ENCODE measurements at places on chromosomes 7 and 10.

DNA sequence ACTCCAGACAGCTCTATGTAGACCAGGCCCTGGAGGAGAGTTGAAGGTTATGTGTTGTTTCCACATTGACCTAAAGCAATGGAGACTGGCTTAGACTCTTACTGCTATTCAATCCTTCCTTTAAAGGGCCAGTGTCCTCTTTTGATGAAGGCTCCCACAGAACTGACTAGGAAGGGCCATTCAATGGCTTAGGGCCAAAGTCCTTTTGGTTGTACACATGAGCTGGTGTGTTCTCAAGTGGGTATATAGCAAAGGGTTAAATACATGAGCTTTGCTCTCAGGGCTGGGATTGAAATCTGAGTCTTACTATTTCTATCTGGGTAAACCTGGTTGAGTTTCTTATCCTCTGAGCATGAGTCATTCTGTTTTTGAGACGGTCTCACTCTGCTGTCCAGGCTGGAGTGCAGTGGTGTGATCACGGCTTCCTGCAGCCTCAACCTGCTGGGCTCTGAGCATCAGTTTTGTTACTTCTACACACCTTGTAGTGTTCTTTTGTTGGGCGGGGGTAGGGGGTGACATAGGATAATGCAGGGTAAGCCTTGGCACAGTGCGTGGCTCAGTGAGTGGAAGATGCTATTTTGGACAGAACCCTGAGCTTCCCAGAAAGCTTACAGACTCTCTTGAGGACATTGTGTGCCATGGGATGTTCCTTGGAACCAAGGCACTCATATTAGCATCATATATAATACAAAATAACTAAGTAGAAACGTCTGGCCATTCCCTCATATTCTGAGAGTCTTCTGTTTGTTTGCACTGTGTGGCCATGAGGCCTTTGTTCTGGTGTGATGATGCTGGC is 90.1 kb downstream of the ABCC2 start:
- no peak for DNase-seq

DNA sequence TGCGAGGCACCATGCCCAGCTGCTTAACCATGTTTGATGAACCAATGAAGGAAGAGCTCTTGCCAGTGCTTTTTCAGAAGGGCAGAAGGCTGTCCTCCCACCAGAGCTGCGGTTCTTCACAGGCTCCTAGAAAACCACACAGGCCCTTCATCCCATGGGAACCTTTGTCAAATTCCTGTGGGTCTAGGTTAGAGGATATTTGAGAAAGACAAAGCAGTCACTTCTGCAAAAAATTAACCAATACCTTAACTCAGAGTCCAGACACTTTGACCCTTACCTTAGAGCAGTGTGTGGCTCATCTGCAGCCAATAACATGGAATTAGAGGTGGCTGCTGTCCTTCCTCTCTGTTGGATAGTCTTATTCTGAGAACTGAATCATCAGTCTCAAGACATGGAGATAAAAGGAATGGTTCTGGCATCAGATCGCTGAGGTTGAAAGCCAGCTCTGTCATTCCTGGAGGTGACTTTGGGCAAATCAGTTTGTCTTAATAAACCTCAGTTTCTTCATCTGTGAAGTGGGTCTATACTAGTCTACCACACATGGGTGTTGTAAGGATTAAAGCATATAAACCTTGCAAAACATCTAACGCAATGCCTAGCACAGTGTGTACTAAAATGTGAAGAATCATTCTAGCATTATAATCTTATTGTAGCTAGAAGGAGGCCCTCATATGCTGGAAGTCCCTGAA is 65.1 kb upstream of the PIP4K2A start:
- DNase-seq, result no peak

DNA sequence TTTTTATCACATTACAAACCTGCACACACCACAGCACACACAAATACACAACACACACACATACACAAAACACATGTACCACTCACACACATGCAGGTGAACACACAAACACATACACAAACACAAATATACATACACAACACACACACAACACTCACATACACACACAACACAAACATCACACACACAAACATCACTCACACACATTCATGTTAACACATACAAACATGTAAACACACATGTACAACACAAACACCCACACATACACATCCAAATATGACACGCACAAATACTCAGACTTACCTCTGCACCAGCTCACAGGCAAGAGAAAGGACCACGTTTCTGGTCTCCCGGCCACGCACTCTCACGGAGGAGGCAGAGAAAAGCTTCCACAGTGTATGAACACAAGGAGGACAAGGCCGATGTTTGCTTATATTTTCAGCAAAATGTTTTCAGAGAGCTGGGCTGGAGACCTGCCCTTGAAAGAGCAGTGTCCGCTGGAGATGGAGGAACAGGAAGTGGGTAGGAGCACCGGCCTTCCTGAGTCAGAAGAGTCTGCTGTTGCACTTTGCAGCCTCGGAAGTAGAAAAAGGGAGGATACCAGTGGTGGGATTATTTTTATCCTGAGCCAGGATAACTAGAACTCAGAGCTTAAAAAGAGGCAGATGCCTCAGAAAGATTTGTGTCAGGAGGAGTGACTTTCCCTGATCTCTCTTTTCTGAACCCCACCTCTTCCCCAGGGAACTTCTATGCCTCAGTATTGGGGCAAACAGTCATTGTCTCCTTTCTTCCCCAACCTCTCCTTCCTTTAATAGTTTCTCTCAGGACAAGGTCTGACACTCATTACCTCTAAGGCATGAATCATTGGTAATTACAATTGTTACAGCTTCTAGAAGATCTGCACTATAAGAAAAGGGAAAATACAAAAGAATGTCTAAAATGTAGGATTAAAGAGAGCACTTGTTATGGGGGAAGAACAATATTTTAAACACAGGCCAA is at the start of gene GIMAP6:
Gene GIMAP6, minus strand, starts transcription at position 520 of the 999 bp plus-strand sequence. CDS start 2,243 bp downstream, outside the sequence.
- no peak for DNase-seq

DNA sequence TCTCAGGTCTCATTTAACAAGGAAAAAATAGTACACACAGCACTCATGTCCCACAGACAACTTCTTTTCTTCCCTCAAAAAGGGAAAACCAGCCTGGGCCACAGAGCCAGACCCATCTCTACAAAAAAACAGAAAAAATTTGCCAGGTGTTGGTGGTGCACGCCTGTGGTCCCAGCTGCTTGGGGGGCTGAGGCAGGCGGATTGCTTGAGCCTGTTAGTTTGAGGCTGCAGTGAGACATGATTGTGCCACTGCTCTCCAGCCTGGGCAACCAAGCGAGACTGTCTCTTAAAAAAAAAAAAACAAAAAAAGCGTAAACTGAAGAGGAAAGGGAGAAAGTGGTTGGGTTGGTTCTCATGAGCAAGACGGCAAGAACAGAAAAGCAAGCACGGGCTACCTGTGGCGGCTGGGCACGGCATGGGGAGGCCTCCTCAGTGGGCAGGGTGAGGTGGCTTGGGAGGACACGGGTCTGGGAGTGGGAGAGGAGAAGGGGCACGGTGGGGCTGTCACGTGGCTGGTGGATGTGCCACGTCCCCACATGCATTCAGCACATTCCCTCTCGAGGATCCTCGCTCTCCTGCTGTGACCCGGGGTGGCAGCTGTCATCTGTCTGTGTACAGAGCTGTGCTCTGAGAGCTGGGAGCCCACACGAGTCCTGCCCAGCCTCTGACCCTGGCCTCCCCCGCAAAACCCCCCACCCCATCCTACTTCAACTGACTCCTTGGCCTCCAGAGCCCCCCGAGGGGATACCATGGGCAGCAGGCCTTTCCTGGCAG is 219.7 kb downstream of the MLLT10 start:
- DNase-seq, result no peak

- no peak for DNase-seq
Observed at GRCh38 chr10:11601670-11602069, 9.8 kb downstream of the USP6NL start.

DNA sequence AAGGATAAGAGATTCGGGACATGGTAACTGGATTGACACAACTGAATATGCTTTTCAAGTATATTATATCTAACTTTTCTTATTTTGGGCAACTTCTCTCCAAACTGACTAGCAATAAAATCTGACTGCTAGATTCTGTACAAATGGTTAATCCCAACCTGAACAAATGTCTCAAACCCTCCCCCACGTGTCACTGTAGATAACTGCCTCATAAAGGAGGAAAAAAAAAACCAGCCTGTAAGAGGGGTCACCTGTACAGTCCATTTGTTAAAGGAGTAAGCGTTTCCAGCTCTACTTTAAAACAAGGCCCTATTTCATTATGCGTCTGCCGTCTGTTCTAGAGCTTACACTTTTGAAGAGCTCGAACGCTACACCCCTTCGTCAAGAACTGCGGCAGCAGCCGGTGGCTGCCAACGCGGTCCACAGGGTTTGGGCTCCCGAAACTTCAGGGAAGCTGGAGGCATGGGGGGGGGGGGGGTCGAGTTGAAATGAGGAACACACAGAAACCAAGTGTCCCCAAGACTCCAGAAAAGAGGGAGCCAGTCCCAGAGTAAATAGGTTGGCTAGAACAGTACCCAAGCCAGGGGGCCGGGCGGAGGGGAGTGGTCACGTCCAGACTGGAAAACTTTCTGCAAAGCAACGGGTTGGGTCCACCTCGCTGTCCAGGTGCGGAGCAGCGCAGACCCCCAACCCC is 492 bp downstream of the COG5 start:
- no peak for DNase-seq

DNA sequence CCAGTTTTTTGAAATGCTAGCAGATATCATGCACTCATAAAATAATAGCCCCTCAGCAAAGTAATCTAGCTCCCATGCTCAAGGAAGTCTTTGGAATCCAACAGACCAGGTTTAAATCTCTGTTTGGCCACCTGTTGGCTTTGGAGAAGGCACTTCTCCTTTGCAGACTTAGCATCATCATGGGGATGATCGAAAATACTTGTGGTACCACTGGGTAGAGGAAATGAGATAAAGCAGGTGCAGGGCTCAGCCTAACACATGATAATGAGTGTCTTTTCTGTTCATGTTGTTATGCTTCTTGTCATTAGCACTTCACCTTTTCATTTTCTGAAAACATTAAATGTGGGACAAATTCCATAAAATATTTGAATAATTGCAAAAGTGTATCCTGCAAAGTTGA is 67.4 kb downstream of the LRRC18 start:
- DNase-seq, result no peak

- no peak for DNase-seq
Observed at GRCh38 chr7:44104860-44105771, 971 bp downstream of the AEBP1 start.

DNA sequence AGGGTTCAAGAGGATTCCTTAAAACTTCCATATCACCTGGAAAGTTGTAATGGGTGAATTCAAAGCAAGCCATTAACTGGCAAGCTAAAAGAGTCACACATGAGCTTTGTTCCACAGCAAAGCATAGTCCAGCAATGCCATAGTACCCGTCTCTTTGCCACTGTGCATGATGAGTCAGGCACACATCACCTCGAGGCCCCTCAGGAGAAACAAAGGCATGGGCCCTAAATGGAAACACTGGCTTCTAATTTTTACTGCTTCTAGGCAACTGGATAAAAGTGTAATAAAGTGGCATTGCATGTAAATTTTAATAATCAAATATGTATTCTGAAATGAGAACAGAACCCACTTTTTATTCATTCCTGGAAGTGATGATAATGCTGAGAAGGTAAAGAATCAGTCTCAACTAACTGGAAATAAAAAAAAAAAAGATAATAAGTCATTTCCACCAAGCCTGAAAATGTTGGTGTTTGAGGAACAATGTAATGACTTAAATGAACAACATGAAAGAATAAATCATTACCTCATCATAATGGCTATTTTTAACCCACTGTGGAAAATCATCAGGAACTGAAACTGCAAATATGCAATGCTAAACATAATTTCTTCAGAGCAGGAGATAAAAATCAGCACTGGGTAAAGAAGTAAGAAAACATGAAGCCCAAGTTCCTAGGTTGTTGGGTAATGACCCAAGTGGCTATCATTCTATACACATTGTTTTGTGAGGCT is 104.9 kb downstream of the CDK6 start:
- no peak for DNase-seq

- DNase-seq, result no peak
Observed at GRCh38 chr7:73448609-73449008, 15.0 kb downstream of the FZD9 start.

DNA sequence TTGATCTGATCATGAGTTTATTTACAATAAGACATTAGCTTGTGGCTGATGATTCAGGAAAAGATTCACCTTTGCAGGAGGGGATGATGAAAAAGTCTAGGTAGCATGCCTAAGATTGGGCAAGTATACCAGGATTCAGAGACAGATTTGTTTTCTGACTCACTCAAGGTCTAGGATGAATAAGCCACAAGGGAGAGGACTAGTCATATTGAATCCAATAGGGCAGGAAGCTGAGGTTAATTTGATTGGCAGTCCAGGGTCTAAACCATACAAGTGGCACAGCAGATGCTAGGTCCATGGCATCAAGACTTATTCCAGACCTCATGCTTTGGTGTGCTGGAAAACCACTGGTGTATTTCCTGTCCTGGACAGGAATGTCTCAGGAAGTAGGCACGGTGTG is 1133.4 kb downstream of the XPNPEP1 start:
- DNase-seq, result no peak

DNA sequence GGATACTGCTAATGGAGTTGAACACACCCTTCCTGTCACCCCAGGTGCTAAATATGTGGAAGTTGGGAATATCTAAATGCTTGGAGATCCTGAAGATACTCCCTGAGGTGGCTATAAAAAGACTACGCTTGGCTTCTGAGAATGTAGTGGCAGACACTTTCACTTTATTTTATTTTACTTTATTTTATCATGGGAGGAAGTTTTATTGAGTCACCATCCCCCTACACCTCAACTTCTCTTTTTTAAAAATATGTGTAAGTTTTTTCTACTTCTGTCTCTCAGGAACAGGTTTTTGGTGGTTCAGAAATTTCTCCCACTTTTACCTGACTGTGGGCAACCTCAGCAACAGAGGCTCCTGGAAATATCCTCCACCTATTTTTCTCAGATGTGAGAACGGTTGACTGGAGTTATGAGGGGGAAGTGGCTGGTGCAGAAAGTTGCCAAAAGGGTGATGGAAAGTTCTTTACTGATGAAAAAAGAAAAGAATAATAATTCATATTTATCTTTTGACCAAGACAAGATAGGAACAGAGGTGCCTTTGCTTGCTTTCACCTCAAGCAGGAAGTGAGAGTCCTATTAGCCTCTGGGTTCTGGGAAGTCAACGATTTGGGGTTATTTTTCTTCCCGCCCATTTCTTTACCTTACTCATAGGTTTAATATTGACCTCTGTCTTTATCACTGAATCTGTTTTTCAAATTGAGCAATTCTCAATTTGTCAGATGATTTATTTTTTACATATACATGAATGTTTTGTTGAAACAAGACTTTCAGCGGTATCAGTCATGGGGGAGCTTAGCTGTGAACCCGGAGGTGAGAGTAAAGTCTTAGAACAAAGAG is 103.6 kb downstream of the AHR start:
- no peak for DNase-seq

GRCh38 chr10:126058507-126058906 is 162.1 kb downstream of the FANK1 start:
- DNase-seq, result no peak

DNA sequence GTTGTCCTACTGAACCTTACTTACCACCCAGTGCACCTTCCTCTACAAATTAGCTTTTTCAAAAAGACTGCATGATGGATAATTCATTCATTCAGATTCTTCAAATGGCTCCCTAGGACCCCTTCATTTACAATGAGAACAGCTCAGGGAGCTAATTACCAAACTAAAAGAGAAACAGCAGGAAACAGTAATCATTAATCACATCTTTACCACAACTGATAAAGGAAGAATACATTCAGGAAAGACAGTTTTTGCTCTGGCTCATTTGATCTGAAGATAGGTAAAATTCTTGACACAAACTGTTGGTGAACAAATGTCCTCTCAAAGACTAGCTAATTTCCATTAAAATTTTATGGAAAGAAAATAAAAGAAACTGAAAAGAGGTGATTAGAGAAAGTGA is 1652.7 kb upstream of the LRRTM3 start:
- no peak for DNase-seq

- no peak for DNase-seq
Observed at GRCh38 chr7:104112623-104113022, 95.2 kb downstream of the ORC5 start.

- peak; percentile 26 for DNase-seq
Observed at GRCh38 chr7:44279731-44280505, 45.5 kb downstream of the CAMK2B start.
